RPMI7951 (cell line): ENCODE measurements at places on chromosomes 2 and 18. TPM values are rescaled to one million over a fixed set of nuclear protein-coding genes. Genes with fewer than 3 reads are reported as not detected.
A peak's percentile ranks its signal among the peaks of the same experiment; 100 is the strongest.

The NBAS gene
- 45.4 and 46.7 TPM in 2 replicates for total RNA-seq

The LYPD6B gene
- 21.6 and 25.9 TPM in 2 replicates for total RNA-seq

- DNase-seq: peak; percentile 25
Observed at GRCh38 chr2:33436083-33436482, 40.4 kb upstream of the RASGRP3 start.

DNA sequence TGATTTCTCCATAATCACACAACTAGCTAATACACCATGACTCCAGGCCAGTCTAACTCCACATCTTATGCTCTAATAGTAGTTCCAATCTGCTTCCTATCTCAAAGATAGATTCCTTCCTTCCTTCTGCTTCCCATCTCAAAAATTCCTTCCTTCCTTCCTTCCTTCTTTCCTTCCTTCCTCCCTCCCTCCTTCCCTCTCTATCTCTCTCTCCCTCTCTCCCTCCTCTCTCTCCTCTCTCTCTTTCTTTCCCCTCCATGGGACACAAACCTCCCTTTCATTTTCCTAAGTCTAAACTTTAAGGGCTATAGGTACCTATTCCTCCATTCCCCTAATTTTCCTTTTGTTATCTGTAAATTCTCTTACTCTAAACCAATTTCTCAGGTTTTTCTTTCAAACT, 62.5 kb downstream of the CCDC88A start:
- no peak for DNase-seq

- no peak for DNase-seq
Observed at GRCh38 chr18:60936101-60936500, 397.1 kb upstream of the CDH20 start.

- DNase-seq: no peak
Observed at GRCh38 chr2:100460904-100461530, 9.3 kb upstream of the NMS start.

DNA sequence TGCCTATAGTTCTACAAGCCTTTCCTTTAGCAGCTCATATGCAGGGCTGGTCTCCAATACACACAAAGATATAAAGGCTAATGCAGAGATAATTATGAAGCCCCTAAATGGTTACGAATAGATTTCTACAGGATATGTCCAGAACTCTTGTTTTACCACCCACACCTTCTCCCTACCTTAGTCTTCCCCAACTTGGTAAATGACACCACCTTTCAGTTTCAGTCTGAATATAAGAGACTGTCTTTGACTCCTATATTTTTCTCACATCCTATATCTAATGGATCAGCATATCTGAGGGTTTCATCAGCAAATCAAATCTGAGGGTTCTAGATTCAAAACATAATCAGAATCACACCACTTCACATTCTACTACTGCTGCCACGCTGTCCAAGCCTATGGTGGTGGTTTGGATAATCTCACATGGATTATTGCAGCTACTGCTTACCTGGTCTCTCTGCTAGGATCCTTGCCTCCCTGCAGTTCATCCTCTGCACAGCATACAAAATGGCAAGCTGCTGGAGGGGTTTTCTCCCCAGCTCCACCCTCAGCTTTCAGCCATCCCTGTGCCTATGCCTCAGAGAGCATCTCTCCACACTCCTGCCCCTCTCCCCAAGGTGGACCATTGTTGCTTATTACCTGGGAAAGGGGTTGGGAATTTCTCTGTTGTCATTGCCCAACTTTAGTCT, 178.0 kb upstream of the SPOPL start:
- no peak for DNase-seq

The TNFAIP6 gene
- total RNA-seq: 7.3 and 8.8 TPM in 2 replicates

DNA sequence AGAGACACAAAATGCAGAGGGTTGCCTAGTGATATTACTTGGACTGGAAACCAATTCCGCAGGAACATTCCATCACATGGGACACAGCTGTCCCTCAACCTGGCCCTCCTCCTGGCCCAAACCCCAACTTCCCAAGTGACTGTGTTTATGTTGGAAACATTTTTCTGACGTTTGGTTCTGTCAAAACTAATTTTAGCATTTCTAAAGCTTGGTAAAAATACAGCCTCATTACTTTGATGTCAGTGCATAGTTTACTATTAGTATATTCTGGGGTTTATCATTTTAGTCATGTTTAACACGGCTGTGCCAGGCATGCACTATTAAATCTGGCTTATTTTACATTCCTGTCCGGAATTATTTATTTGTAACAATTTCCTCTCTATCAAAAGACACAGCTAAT, 69.9 kb downstream of the GLI2 start:
- DNase-seq: no peak

- DNase-seq: peak; percentile 61
Observed at GRCh38 chr18:22324191-22325131, 93.3 kb downstream of the CTAGE1 start.

- no peak for DNase-seq
Observed at GRCh38 chr2:64836566-64836965, 152.6 kb upstream of the SLC1A4 start.

The GALNT1 gene
- 28.3 and 37.1 TPM in 2 replicates for total RNA-seq

GRCh38 chr2:133940134-133940533, 313.7 kb upstream of the MGAT5 start:
- no peak for DNase-seq

The KYNU gene
- total RNA-seq: 25.5 and 31.6 TPM in 2 replicates

The ZNF638 gene
- total RNA-seq: 71.0 and 87.6 TPM in 2 replicates

The GPR75 gene
- total RNA-seq: 1.1 and 1.4 TPM in 2 replicates
